Stimulated activated effector memory CD8-positive, alpha-beta T cell treated with anti-CD3 and anti-CD28 coated beads, Interleukin-12 subunit alpha, Interleukin-12 subunit beta, amount 100 ng/mL, for 72 hours (primary cell): ENCODE measurements at places on chromosomes 2 and 18.

- no peak for DNase-seq
Measured at GRCh38 chr18:7668392-7668791, 101.3 kb downstream of the PTPRM start.

DNA sequence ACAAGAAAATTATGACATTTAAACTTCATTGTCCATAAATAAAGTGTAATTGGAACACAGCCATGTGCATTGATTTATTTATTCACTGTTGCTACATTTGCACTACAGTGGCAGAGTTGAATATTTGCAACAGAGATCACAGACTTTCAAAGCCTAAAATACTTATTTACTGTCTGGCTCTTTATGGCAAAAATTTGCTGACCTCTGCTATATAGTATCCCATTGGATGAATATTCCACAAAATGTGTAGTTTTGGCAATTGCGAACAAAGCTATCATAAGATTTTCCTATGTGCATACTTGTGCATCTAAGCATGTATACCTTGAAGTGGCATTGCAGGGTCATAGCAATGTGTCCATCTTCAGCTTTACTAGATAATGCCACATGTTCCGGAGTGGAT lies 32.1 kb downstream of the CCDC85A start:
- DNase-seq: no peak

DNA sequence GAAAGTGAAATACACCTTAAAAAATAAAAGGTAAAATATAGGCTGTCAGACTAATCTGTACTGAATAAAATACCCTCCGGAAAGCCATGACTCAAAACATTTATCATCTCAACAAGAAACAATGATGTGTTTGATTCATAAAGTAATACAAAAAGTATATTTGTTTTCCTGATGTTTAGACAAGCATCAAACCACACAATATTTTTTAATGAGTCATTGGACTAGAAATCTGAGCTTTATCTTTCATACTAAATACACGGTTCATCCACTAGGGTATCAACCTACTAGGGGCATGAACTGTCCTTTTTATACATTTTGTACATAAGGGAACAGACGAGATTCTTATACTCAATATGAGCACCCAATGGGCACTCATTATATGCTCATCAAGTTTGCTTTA lies 31.3 kb downstream of the CD226 start:
- DNase-seq: no peak

DNA sequence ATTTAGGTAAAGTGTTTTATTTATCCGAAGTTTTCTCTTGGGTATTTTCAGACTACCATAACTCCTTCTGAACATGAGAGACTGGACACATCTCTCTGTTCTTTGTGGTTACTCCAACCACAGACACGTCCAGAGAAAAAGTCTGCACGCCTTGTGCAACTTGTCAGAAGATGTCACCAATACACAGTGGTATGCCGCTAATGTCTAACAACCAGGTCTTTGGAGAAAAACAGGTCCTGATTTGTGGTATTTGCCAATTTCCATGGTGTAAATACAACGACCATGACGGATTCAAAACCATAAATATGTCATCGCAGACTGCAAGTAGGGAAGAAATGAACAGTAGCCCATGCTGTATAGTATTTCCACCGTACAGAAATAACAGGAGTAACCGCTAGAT lies 620.6 kb upstream of the ID2 start:
- no peak for DNase-seq

DNA sequence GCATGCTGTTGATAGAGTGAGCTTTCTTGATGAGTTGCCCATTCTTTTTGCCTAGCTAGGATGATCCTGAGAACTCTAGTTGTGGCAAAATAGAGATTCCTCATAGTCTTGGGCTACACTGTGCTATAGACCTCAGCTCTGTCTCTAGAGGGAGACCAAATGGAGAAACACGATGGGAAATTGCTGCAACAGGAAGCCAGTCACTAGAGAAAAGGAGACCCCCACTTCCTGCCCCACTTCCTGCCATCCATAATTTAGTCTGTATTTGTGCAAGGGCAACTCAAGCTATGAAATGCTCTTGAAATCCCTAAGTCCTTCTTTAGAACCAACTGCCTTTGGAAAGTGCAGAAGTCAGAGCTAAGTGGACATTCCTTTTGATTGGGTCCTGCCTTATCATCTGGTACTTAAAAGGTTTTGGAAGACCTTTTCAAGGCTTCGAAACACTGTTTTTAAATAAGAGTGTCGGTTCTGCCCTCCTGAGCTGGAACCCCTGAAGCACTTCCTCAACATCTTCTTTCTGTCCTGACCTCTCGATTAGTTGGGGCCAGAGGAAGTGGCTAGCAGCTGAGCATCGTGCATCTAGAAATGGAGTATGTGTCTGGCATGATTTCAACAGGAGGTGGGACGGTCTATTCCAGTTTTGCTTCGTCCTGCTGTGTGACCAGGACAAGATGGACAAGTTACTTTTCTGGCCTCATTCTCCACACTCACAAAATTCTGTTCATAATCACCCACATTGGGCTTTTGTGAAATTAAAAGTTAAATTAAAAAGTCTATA lies 8.6 kb upstream of the KCNE4 start:
- no peak for DNase-seq

- no peak for DNase-seq
Measured at GRCh38 chr2:28709101-28709500, 42.5 kb upstream of the PPP1CB start.

- DNase-seq: no peak
Measured at GRCh38 chr2:197134206-197134605, 176.4 kb downstream of the ANKRD44 start.

DNA sequence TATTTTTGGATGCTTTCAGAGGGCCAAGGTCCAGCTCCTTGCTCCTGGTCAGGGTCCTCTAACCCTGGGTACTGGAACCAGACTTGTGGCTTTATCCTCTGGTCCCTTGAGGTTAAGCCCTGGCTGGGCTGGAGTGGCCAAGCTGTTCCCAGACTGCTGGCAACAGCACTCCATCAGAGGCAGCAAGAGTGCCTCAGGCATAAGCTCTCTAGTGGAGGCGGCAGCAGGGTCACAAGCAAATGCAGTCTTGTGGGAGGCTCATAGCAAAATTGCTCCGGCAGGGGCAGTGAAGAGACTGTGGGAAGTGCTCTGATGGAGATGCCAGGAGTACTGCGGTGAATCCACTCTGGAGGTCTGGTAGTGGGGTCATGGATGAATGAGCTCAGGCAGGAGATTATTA lies 128.9 kb upstream of the OTOS start:
- no peak for DNase-seq

GRCh38 chr2:19802086-19802841 lies 99.5 kb downstream of the TTC32 start:
- no peak for DNase-seq

DNA sequence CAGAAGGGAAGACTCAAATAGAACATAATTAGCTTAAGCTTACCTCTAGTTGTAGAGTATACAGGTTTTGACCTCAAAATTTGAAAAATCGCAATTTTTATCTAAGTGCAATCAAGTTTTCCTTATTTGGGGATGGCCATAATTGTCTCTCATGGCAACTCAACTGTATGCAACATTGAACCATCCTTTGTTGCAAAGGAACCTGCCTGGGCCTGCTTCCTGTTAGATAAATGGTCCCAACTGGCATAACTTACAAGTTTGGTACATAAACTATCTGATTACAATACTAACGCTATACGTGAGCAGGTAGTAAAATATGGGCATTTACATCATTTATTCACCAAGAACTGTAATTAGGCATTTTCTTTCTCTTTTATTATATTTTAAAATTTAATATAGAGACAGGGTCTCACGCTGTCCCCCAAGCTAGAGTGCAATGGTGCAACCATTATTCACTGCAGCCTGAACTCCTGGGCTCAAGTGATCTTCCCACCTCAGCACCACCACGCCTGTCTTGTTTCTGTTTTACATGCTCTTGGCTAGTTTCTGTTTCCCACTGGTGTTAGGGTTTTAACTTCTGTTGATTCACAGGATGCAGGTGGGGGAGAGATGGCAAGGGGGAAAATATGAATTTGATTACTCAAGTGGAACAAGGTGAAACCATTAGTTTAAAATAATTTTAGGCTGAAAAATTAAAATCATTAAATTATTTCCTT lies 55.3 kb upstream of the B3GNT2 start:
- DNase-seq: no peak

DNA sequence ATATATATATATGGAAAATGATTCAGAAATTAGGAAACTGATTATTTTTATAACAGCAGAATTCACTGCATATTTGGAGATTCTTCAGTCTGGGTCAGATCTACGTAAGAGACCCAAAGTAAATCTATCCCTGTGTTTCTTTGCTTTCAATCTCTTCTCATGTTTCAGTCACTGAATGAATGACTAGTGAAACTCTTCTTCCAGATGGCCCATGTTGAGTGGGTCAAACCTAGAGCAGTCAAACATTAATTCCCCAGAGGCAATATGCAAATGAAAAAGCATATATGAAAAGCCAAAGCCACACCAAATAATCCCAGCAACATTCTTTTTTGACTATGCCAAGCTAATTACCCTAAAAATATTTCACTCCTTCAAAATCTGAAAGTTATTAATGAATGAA lies 317.3 kb downstream of the RBM43 start:
- no peak for DNase-seq

DNA sequence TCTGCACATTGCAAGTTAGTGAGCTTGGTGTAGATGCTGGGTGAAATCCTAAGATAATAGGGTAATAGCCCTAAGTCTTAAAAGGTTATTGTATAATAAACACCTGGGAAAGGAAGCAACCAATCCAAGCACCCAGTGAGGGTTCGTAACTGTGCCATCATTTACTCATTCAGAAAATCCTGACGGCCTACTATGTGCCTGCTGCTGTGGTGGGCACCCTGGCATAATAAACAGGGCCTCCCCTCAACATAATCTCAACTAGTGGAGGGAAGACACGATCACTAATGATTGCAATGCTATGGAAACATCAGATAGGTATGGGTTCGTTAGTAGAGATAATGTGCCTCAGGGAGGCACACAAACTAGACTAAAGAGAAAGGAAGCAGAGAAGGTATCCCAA lies 48.9 kb upstream of the CCDC85A start:
- DNase-seq: no peak

- DNase-seq: peak; percentile 18
Measured at GRCh38 chr2:240300840-240301239, 134.6 kb upstream of the GPC1 start.

- no peak for DNase-seq
Measured at GRCh38 chr2:27335311-27335710, 12.4 kb upstream of the MPV17 start.

- DNase-seq: no peak
Measured at GRCh38 chr2:50957896-50958295, 74.0 kb downstream of the NRXN1 start.

DNA sequence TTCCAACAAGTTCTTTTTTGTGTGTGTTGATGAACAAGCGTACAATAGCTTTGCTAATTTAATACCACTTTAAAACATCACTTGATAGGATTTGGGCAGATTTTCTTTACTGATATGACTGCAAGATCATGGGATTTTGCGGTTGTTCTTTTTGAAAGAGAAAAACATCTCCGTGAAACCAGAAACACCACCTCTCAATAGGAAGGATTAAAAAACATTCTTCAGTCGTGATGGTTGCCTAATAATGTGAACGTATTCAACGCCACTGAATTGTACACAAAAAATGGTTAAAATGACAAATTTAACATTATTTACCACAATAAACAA lies 19.3 kb downstream of the RBMS1 start:
- DNase-seq: no peak

DNA sequence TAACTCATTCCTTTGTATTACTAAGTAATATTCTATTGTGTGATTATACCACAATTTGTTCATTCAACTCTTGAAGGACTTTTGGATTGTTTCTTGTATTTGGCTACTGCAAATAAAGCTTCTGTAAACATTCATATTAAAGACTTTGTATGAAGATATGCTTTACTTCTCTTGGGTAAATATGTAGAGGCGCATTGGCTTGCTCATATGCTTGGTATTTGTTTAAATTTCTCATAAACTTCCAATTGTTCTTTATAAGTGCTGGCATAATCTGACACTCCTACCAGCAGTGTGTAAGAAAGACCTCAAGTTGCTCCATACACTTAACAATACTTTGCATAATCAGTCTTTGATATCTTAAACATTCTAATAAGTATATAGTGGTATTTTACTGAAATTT lies 792.8 kb upstream of the LRRTM1 start:
- no peak for DNase-seq

- no peak for DNase-seq
Measured at GRCh38 chr2:236554629-236555282, 14.9 kb upstream of the ACKR3 start.

GRCh38 chr2:216492597-216493333 lies 5.9 kb upstream of the RPL37A start:
- no peak for DNase-seq

GRCh38 chr2:241982706-241983570 lies 113.4 kb downstream of the RTP5 start:
- no peak for DNase-seq

- no peak for DNase-seq
Measured at GRCh38 chr2:111698089-111698488, 185.9 kb downstream of the ANAPC1 start.

DNA sequence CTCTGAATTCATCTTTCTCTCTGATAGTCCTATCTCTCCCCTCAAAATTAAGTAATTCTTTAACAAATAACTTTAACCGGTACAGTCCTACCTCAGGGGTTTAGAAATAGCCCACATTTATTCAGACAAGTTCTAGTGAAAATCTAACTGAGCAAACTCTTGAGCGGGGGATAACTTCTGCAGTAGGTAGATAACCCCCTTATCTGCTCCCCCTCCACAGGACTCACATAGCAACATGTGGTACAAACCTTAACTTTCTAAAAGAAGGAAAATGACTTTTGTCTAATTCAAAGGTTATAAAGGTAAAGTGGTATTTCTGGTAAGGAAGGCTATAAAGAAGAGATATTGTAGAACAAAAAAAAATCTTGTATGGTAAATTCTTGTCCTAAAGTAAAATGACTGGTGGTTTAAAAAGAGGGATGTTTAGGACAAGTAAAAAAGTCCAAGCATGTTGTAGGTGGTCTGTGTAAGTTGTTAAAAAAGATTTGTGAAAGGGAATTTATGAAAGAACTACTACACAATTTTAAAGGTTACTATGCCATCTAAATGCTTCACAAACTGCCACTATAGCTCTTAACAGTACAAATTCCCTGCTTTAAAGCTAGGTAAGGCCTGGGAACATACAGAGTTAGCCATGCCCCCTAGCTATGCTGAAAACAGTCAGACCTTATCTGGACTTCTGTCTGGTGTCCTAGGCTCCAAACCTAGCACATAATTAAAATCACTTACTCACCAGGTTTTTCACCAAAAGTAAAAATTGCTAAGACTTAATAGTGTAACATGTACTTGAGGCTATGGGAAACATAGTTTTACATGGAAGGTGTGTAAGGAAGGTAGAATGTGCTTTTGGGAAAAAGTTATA lies 8.1 kb upstream of the RPIA start:
- no peak for DNase-seq

- no peak for DNase-seq
Measured at GRCh38 chr2:29789911-29790485, 131.4 kb downstream of the ALK start.

GRCh38 chr2:121266543-121267106 lies 18.4 kb downstream of the TFCP2L1 start:
- no peak for DNase-seq

- DNase-seq: no peak
Measured at GRCh38 chr2:231663458-231664212, 44.7 kb upstream of the PTMA start.
